ENCODE measurements at places on chromosomes 3 and 15. TPM values are rescaled to one million over a fixed set of nuclear protein-coding genes. Genes with fewer than 3 reads are reported as not detected.

The LTF gene
- total RNA-seq, result not detected

The ALPK3 gene
- total RNA-seq, result 0.15 TPM

The RPL29 gene
- 1,425 TPM for total RNA-seq

The RFTN1 gene
- 57.9 TPM for total RNA-seq

The CLEC3B gene
- 0.30 TPM for total RNA-seq

The IGDCC3 gene
- not detected for total RNA-seq

The SCN11A gene
- total RNA-seq, result 0.05 TPM

The IL5RA gene
- not detected for total RNA-seq

The DUOXA2 gene
- total RNA-seq, result not detected

The SEMA3G gene
- total RNA-seq, result 0.15 TPM
